Aorta (tissue), 5 donors: ENCODE measurements at places on chromosomes 16 and 17. TPM values are rescaled to one million over a fixed set of nuclear protein-coding genes. Genes with fewer than 3 reads are reported as not detected.
A peak's percentile ranks its signal among the peaks of the same experiment; 100 is the strongest.

TNFRSF17 gene
- not detected for total RNA-seq

- H3K4me3 ChIP-seq, result peak within 1 kb of the TSS; percentile 45
- no peaks in the 10 kb centered on the region for H3K36me3 ChIP-seq
- peak; percentile 86 for DNase-seq
- no peaks in the 10 kb centered on the region for H3K4me1 ChIP-seq
Measured at GRCh38 chr16:31202414-31203375, at the start of gene PYCARD. TSS of gene PYCARD (minus strand) at chr16:31202760. CDS start at chr16:31202690, 70 bp downstream.

GRCh38 chr17:77396610-77397009 is 255.8 kb downstream of the SEC14L1 start:
- no peak overlapping the region for H3K27ac ChIP-seq
- no peak overlapping the region for H3K4me3 ChIP-seq
- no peaks in the 10 kb centered on the region for H3K36me3 ChIP-seq

DNA sequence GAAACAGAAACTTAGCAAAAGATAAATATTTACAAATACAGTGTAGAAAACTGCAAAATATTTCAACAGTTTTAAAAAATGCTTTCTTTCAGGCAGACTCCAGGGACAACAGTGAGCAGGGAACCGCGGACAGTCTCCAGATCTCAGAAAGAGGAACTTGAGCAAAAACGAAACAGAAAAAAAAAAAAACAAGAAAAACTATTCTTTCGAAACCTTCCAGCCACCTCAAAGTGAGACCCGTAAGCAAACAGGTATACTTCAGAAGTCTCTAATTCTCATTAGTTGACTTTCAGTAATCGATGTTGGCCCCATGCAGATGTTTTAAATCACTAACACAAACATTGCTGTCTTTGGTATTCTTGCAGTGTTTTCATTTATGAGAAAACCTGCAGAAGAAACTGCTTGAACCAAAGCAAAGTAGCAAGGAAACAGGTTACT is 15.7 kb upstream of the CCL1 start:
- H3K27ac ChIP-seq, result no peak overlapping the region
- no peak overlapping the region for H3K4me3 ChIP-seq
- H3K27me3 ChIP-seq, result peaks cover 2% of the 10 kb centered on the region
- peak; percentile 59 for DNase-seq
- no peaks in the 10 kb centered on the region for H3K4me1 ChIP-seq

- no peaks in the 10 kb centered on the region for H3K27me3 ChIP-seq
- H3K4me3 ChIP-seq, result no peak overlapping the region
- no peak overlapping the region for H3K27ac ChIP-seq
- H3K36me3 ChIP-seq, result no peaks in the 10 kb centered on the region
- no peaks in the 10 kb centered on the region for H3K4me1 ChIP-seq
Measured at GRCh38 chr16:79090966-79091365, 509.6 kb downstream of the MAF start.
